ENCODE measurements at places on chromosomes 2 and 18.

- peak; percentile 72 for DNase-seq
These were observed 4.4 kb downstream of the ANKRD23 start for GRCh38 chr2:96839293-96839874.

GRCh38 chr2:11582862-11583752 is 49.3 kb downstream of the GREB1 start:
- DNase-seq = peak; percentile 44

- DNase-seq = no peak
These were observed 735 bp downstream of the NRP2 start for GRCh38 chr2:205682971-205683501.

- DNase-seq = no peak
These were observed 75.7 kb downstream of the RBMS1 start for GRCh38 chr2:160417745-160418397.

GRCh38 chr2:19988600-19988999 is 1.3 kb downstream of the WDR35 start:
- no peak for DNase-seq

- no peak for DNase-seq
These were observed 96.1 kb upstream of the ODC1 start for GRCh38 chr2:10544252-10544651.

DNA sequence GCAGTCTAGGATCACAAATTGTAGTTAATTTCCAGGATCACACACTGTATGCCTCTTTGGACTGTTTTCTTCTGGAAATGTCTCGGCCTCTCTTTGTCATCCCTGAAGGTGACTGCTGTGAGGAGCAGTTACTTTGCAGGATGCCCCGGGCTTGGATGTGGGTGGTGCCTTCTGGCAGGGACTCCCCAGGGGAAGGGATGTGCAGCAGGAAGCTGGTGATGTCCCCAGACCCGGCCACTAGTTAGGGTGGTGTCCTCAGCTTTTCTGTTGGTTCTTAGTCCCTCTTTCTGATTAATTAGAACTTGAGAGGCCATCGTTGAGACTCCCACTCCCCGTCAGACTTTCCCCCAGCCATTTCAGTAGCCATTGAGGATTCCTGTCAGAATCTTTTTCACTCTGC is 286.6 kb upstream of the HDAC4 start:
- DNase-seq = no peak

DNA sequence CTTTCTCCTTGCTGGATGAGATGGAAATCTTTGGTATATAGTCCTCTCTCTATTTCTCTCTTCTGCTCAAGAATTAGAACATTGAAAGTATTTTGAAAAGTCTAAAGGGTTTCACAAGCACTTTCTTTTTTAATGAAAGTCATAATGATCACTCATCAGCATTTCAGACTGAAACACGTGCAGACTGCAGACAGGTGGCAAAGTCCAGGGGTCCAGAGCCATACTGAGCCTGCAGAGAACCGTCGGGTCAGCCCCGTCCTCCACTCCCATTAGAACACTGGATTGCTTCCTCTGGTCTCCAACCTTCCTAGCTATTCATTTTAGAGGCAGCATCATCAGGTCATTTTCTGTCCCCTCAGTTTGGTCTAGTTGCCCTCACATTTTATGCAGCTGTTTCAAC is 3.1 kb downstream of the TMEM247 start:
- DNase-seq = no peak

- no peak for DNase-seq
These were observed 46.9 kb downstream of the PDE11A start for GRCh38 chr2:178025551-178026185.

- no peak for DNase-seq
These were observed 201.8 kb downstream of the KLHL29 start for GRCh38 chr2:23586741-23587306.

- no peak for DNase-seq
These were observed 327.8 kb upstream of the SOX11 start for GRCh38 chr2:5364361-5364760.

GRCh38 chr2:42298132-42298531 is 62.9 kb downstream of the COX7A2L start:
- no peak for DNase-seq

- DNase-seq = no peak
These were observed 17.5 kb upstream of the TMEM163 start for GRCh38 chr2:134736167-134736880.

GRCh38 chr2:102826904-102827303 is 65.1 kb downstream of the TMEM182 start:
- DNase-seq = no peak

DNA sequence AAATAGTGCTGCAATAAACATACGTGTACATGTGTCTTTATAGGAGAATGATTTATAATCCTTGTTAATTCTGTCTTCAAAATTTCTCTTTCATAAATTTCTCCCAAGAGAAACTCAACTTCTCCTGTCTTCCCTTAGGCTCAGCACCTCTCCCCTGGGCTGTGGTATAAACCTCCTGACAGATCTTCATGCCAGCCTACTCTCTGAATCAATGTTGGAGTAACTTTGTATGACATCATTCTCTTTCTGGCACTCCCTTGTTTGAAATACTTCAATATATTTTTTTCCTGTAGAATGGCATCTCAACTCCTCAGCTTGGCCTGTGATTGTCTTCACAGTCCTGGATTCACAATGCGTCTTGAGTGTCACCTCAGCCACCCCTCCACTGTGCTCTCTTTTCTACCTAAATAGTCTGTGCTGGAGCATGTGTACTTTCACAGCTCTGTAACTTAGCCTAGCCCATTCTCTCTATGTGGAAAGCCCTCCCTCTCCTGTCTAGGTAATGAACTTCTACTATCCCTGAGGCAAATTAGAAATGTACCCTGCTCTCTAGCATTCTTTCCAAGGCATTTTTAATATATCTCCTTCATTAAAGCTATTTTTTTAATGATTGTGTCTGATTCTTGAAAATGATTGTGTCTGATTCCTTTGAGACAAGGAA is 649.9 kb upstream of the FANCL start:
- DNase-seq = no peak

- DNase-seq = no peak
These were observed 15.2 kb downstream of the PAX3 start for GRCh38 chr2:222283634-222284033.

- DNase-seq = no peak
These were observed 33.6 kb downstream of the B3GNT7 start for GRCh38 chr2:231429152-231429551.

- no peak for DNase-seq
These were observed 55.9 kb downstream of the GRB14 start for GRCh38 chr2:164565359-164565758.

- DNase-seq = no peak
These were observed 12.3 kb downstream of the ARL6IP6 start for GRCh38 chr2:152730591-152731333.

GRCh38 chr18:69002233-69002632 is 204.4 kb downstream of the CCDC102B start:
- no peak for DNase-seq

DNA sequence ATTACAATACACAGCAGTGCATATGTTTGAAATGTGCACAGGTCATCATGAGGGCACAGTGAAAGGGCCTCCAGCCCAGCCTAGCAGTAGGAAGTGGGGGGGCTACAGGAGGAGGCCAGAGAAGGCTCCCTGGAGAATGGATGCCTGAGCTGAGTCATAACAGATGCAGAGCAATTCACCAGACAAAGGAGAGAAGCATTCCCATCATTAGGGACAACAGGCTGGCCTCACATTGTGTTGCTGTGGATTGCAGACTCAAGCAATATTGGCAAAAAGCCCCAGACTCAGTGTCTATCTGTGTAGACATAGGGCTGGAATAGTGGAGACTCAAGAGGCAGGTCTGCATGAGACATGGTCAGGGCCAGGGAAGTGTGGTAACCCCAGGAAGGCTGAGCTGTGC is 329.9 kb downstream of the DLGAP1 start:
- no peak for DNase-seq

Measured in T-helper 17 cell (primary cell).